Stimulated activated CD8-positive, alpha-beta memory T cell treated with anti-CD3 and anti-CD28 coated beads, Interleukin-4, amount 100 ng/mL, for 1 hour (primary cell): ENCODE measurements at places on chromosomes 7 and 10.

- no peak for DNase-seq
Observed at GRCh38 chr7:140084972-140085371, 22.2 kb upstream of the PARP12 start.

DNA sequence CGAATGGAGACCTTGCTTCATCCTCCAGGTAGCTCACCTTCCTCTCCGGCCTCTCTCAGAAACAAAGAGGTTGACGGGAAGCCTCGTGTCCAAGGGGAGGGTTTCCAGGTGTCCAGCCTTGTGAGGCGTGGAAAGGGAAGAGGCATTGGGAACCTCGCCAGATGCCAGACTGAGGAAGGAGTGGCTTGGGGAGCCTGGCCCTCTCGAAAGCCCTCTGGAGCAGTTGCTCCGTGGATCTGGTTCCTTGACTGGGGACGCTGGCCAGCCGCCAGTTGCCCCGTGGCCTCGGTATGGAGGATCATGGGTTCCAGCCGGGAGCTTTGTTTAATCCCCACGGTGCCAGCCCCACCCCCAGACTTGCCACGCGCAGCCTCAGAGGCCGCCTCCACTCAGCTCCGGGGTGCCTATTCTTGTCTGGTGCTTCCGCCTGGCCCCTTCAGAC is 30.3 kb upstream of the SUN1 start:
- no peak for DNase-seq

DNA sequence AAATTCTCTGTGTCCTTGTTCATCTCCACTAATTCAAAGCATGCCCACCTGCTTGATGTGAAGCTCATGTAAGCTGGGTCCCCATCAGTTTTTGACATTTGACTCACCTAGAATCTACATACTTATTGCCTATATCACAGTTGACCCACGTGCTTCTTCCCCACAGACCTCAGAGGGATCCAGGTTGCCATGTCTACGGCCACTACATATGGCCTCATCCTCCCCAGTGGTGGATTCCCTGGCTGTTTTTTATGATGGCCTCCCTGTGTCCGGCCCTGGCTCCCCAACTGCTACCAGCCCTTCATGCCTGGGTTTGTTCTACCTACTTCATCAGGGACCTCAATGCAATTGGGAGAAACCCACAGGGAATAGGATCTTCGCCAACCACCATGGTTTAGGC is 187.4 kb upstream of the GDF10 start:
- no peak for DNase-seq

DNA sequence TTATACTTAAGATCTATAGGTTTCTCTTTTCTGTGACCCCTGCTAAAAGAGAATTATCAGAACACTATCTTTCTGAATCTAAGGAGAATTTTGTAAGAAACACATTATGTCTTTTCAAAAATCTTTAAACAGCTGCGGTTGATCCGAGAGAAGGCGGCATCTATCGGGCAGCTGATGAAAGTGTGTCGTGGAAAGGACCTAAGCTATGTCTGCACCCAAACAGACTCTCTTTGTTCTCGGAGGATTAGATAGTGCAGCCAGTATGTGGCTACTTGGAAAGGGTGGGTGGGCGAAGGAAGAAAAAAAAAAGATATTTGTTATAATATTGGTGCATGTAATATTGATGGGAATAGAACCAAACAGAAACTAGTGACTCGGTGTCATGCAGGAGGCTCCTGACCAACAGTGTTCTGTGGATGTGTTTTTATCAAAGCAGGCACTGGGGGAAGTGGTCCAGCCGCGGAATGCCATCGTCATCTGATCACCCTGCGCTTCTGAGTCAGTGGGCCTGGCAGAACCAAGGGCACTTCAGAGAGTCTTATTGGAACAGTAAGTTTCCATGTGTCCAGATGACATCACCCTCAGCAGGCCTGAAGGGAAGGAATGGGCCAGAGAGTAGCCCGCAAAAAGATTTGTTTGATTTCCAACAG is 509.7 kb upstream of the AKR1E2 start:
- DNase-seq = no peak

DNA sequence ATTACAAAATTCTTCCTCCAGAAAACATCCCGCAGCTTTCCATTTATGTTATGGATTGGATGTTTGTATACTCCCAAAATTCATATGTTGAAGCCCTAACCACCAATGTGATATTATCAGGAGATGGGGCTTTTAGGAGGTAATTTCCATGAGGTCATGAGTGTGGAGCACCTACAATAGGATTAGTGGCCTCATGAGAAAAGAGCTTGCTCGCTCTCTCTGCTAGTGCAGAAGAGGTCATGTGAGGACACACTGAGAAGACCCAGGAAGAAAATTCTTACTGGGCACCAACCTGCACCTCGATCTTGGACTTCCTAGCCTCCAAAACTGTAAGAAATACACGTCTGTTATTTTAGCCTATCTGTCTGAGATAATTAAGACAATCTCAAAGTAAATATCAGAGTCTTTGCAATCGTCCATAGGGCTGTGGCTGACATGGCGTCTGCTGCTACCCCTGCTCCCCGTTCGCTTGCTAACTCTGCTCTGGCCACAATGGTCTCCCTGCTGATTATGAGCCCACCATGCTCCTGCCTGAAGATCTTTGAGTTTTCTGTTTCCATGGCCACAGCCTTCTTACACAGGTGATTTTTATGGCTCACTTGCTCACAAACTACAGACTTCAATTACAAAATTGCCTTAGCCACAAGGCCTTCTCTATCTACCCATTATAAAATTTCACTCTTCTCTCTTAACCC is 333.3 kb downstream of the CACNA2D1 start:
- no peak for DNase-seq

GRCh38 chr7:4803397-4804241 is 28.2 kb downstream of the AP5Z1 start:
- DNase-seq = no peak

DNA sequence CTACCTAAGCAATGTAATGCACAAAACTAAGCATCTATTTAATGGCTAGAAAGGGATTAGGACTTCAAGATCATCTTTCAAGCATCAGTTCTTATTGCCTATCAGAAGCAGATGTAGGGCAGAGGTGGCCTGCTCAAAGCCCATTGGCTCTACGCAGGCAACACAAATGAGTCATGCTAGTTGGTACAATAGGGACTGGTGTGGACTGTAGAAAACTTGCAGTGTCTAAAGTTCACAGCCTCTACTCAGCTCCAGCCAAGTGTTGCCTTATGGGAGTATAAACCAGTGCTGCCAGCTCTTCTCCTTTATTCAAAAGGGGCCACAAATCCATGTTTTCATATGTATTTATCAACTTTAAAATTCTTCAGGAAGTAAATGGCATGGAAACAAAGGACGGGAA is 31.7 kb downstream of the ASAH2 start:
- DNase-seq = no peak

GRCh38 chr7:46613116-46613515 is 692.0 kb upstream of the IGFBP3 start:
- no peak for DNase-seq

DNA sequence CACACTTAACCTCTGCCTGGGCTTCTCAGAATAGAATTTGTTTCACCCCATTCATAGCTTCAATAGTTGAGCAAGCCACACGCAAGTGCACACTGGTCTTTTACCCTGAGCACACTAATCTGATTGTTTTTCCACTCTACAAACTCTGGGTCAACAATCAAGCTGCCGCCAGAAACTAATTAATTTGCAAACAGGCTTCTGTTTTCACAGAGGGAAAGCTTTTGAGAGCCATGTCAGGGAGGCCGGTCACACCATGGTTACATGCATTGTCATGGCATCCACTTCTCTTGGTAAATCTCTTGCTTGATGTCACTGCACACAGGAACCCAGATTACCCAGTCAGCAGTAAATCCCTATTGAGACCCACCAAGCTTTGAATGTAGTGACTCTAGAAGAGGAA is 154.2 kb downstream of the SEMA3A start:
- DNase-seq = no peak

- no peak for DNase-seq
Observed at GRCh38 chr10:126586128-126586527, 84.4 kb downstream of the C10orf90 start.

DNA sequence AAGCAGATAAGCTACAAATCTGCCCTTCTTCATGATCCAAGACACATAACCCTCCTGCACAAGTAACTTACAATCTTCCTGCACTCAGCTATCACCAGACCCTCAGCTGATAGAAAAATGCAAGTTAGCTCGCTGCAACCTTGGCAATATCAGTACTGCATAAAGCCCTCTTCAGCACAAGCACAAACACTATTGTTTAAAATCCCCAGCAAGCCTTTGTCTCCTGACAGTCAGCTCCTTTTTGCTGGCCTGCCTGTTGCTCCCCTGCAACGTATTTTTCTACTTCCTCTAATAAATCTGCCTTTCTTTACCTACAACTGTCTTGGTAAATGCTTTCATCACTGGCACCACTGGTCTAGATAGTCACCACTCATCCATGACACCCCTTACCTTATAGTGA is 59.8 kb downstream of the BAMBI start:
- no peak for DNase-seq
